ENCODE measurements at places on chromosomes 2 and 18. TPM values are rescaled to one million over a fixed set of nuclear protein-coding genes. Genes with fewer than 3 reads are reported as not detected.

The ALPG gene
- not detected for total RNA-seq

The ITGB6 gene
- total RNA-seq: not detected

The CCDC74B gene
- total RNA-seq: 1.3 TPM

The UNC80 gene
- total RNA-seq: not detected

The SERPINB12 gene
- total RNA-seq: not detected

The LYPD1 gene
- not detected for total RNA-seq

The NOL4 gene
- total RNA-seq: not detected

The TLX2 gene
- 0.39 TPM for total RNA-seq

The SOWAHC gene
- 1.7 TPM for total RNA-seq

The RNF181 gene
- total RNA-seq: 116 TPM
